ENCODE measurements at places on chromosomes 3 and 15.

DNA sequence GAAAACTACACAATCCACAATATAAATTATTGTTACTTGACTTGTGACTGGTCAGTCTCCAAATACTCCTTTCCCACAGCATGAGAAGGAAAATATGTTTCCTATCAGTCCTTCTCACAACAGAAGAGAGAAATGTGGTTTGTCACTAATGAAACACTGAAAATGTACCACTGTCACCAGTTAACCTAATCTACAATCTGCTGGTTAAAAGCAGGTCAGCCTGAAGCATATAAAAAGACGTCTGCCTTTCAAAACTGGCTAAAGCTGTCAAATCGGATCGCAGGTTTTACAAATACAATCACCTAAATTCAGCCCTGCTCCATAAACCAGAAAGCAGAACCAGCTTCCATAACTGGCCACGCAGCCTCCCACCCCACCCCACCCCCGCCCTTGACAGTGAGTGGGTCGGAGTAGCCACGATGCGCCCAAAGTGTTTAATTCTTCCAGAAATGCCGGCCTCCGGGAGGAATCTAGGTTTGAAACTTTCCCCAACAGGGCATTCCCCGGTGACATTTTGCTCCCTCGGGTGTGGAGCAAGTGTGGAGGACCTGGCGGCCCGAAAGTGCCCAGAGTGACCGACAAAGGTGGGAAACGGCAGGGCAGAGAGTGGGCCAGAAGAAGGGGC, 682 bp downstream of the ETFA start:
- no peak for DNase-seq

DNA sequence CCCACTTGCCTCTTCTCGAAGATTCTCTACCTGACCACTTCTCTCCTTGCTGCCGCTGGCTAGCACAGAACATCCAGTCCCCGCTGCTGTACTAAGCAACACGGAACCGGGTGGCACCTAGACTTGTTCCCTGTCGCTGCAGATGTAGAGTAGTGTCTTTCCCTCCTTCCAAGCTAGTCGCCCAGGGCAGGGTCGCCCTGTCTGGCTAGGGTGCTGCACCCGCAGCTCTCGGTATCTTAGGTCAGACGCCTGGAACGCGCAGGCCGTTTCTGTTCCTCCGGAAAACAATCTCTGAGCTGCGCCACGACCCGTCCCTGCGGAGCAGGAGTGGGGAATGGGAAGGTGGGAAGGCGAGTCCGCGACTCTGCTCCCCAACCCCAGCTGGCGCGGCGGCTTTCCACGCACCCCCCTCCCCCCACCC, 758 bp upstream of the SNX33 start:
- no peak for DNase-seq

DNA sequence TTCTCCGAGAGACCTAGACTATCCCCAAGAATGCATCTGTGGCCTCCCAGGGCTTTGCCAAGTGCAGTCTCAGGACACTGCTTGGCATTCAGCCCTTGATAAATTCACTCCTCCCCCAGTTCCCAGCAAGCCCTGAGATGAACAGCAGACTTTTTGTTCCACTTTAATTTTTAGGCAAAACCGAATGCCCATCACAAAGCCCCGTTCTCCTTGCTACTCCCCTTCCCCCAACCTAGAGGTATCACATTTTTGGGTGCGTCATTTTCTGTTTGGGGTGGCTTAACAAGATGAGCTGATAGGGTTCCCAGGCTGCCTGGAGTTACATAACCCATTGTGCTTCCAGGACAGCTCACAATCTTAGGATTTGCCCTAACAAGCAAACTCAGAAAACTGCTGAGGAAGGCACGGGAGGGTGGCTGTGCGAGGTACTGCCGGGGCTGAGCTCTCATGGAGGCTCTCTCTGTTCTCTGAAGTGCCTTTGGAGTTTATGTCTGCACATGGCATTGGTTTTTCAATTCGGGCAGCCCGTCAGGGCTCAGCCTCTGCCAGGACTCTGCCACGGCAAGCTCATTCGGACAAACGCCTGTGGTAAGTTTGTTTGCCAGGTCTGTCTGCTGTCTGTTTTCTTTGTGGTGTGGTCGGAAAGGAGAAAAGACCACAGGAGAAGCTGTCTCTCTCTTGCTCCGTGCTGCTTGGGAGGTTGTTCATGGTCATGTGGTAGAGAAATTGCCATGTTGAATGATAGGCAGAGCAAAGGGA, at the start of gene TRAK1:
Gene TRAK1, plus strand, starts transcription at position 385 of the 759 bp plus-strand sequence. Its CDS starts 113 bp downstream, at position 498.
- DNase-seq, result no peak

- DNase-seq, result no peak
Observed at GRCh38 chr15:63843901-63844317, 10.2 kb upstream of the HERC1 start.

GRCh38 chr3:61250784-61251173, 473 bp downstream of the FHIT start:
- no peak for DNase-seq

DNA sequence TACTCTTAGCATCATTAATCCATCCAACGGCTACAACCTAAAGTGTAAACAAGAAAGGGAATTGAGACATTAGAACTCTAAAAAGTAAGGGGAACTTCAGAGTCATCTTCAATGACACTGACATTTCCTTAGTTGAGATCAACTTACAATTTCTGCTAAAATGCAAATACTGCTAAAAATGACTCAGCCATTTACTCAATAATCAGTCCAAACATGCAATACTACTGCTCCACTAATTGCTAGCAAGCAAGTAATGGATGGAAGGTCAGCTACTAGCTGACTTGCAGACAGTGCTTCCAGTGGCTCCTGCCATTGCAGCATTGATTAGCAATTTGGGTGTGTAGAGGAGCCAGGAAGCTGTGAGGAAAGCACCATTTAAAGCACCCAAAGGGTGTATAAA, 28.4 kb downstream of the CD200R1L start:
- no peak for DNase-seq

DNA sequence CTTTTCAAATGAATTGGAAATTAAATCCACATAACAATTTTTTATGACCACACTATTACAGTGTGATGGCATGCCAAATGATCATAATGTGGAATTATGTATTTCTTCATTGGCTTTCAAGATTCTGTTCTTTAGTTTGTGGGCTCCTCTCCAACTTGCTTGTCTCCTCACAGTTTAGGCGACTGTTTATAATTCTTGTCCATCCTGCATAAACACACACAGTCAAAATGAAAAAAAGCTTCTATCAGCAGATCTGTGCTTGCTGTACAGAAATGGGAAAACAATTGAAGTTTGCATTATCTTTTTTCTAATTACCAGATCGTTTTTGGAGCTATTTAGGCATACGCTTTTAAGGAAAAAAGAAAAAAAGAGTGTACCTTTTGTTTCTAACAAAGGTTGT, 37.0 kb downstream of the OPA1 start:
- DNase-seq, result no peak

- DNase-seq, result no peak
Observed at GRCh38 chr3:191961529-191961928, 500.6 kb downstream of the PYDC2 start.

DNA sequence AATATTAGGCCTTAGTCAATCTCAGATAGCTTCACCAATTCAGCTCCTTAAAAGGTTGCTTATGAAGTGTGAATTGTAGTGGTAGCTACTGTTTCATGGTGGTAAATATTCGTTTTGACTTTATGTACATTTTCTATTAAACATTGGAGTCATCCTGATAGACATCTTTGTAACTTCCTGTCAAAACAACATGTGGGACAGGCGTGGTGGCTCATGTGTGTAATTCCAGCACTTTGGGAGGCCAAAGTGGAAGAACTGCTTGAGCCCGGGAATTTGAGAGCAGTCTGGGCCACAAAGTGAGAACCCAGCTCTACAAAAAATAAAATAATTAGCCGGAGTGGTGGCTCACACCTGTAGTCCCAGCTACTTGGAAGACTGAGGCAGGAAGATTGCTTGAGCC, 2.0 kb upstream of the TRIM59 start:
- DNase-seq, result no peak

- DNase-seq, result no peak
Observed at GRCh38 chr3:34038131-34038530, 239.7 kb downstream of the PDCD6IP start.

- DNase-seq, result no peak
Observed at GRCh38 chr3:40186508-40186907, 123.0 kb upstream of the EIF1B start.

DNA sequence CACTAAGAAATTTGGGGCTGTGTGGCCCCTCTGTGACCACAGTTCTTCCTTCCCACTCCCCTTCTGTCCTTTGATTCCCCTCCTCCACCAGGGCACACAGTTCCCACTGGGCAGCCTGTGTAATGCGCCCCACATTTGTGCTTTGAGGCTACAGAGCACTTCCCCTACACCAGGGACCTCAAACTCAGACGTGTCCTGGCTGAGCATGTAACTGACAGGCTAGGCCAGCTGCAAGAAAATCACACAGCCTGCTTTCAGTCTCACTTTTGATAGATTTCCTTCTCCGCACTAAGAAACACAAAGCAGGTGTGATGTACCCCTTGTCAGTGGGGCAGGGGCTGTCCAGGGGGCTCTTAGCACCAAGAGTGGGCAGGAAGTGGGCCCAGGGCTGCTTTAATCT, 29.6 kb downstream of the PRKCD start:
- DNase-seq, result no peak

DNA sequence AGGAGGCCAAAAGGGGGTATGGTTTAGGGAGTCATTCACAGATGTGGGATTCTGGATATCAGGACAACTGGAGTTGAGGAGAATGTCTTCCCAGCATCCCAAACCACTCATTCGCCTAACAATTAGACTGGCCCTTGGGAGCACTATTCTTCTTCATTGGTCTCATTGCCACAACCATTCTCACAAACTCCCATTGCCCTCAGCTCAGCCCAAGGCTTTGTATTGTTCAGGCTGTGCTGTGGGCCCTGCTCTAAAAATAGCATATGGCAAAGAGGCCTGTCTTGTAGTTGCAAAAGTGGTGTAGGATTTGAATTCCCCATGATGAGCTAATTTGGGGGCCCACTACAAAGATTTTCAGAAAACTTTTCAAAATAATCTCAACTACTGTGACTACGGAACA, 6.3 kb upstream of the ADAMTS9 start:
- no peak for DNase-seq

DNA sequence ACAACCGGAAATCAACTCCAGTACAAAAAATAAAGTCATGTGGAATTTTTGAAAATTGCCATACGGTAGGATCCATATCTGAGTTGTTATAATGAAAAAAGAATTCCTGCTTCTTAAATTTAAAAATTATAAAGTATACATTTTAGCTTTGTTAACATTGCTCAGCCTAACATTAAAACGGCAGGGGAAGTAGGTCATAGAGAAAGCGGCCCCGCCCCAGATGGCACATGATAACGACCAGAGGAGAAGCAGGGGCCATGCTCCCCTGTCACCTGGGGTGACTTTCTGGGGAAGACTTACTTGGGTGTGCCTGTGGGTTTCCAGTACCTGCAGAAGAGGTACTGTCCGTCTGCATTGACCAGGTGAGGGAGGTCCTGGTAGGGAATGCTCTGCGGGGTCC, 921 bp downstream of the MGLL start:
- no peak for DNase-seq

DNA sequence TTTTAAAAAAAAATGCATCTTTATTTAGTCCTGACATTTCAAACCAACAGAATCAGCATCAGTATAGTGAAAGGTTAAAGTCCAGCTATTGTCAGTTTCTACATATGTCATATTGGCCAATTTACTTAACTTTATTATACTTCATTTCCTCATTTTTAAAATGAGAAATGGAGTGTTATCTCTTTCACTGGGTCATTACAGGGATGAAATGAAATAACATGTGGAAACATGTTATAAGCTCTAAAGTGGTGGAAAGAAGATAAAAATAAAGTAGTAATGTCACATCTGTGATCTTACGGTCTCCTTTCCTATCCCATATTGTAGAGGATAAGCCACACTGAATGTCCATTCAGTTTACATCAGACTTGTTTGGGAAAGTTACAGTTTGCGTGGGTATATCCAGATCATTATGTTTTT, 780.1 kb downstream of the TUSC7 start:
- no peak for DNase-seq

DNA sequence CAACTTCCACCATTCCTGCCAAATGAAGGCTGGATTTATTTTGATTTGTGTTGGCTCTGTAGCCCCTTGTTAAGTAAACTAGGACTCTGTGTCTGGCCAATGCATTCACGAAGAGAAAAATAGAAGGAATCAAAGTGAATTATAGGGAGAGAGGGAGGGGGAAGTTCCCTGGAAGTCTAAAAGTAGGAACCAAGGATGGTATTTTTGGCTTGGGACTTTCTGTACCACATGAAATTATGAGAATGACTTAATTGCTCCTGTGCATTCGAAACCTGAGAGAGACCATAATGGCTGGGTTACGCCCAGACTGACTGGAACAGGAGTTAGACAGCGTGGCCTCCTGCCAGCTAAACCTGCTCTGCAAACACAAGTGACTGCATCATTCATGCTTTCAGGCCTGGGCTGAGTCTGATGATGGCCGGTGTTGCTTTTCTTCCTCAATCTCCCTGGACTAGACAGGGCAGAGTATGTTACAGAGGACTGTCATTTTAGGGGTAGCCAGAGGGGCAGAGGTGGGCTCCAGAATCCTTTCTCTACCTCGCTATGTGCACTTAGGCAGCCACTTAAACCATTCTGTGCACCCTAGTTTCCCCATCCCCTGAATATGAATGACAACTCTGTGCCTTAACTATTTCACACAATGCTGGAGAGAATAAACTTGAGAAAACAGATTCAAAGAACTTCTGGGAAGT, 58.9 kb downstream of the MYO1E start:
- DNase-seq, result no peak

Data from T-helper 17 cell (primary cell).